Activated T-helper 2 cell treated with anti-CD3 and anti-CD28 coated beads, Interferon-gamma antibody, Interleukin-2, Interleukin-4, amounts not matched to agents 10 μg/mL and 5 μg/mL and 100 μg/mL, durations not matched to agents 14 hours and 24 hours and 36 hours (primary cell): ENCODE measurements at places on chromosomes 6 and 20.

DNA sequence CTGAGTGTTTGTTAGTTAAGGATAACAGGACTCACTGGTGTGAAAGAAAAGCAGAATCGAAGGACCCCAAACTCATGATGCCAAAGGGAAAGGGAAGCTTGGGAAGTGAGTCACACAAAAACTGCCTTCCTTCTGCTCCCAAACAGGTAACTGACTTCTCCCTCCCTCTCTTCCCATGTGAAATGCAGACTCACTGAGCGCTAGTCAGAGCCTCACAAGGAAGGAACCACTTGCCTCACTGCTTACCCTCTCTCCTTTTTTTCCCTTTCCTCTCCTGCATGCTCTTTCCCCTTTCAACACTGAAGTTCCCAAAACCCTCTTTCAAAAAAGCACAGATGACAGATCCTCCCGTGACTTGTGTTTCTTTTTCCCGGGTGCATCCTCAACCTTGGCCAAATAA lies 56.4 kb downstream of the LYRM4 start:
- no peak for DNase-seq

DNA sequence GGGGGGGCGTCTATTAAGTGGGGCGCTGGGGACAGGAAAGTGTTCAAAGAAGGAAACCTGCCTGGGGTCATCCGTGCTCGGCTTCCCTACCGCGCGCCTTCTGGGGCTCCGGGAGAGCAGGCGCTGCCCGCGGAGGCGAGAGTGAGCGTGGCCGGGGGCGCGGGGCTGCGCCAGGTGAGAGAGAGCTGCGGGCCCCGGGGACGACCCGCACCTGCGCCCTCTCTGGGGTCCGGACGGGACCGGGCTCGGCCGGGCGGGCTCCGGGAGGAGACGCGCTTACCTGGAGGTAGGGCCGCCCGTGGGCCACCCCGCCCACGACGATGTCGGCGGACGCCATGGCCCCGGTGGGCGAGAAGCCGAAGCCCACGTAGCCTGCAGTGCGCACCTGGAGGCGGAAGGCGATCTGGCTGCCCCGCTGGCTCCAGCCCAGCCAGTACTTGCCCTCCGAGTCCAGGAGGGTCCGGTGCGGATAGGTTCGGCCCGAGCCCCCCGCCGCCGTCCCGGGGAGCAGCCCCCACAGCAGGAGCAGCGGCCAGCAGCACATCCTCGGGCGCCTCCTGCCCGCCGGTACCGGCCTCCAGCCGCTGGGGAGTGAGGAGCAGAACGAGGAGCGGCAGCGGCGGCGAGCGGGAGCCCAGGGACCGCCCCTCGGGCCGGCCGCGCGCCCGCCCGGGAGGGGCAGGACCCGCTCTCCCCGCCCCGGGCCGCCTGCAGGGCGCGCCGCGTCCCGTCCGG lies at the start of gene MOXD1:
MOXD1 (minus strand) TSS at position 593 of the 735 bp plus-strand sequence; CDS start at position 544, 49 bp downstream.
- DNase-seq = no peak

GRCh38 chr6:41599852-41600445 lies 38.3 kb upstream of the MDFI start:
- DNase-seq = no peak

DNA sequence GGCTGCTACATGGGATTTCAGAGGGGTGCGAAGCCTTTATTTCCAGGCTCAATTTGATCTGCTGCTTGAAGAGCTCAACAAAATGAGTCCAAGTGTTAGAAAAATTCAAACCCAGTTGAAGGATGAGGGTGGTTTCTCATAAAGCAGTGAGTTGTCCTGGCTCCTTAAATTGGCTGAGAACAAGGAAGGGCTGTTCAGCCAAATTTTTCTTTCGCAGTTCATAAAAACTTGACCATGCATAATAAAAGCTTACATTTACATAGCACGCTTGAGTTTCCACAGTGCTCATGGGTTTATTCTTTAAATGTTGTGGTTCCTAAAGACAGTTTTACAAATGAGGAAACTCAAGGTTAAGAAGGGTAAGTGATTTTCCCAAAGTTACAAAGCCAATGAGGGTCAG lies 174.4 kb upstream of the FOXA2 start:
- DNase-seq = no peak

DNA sequence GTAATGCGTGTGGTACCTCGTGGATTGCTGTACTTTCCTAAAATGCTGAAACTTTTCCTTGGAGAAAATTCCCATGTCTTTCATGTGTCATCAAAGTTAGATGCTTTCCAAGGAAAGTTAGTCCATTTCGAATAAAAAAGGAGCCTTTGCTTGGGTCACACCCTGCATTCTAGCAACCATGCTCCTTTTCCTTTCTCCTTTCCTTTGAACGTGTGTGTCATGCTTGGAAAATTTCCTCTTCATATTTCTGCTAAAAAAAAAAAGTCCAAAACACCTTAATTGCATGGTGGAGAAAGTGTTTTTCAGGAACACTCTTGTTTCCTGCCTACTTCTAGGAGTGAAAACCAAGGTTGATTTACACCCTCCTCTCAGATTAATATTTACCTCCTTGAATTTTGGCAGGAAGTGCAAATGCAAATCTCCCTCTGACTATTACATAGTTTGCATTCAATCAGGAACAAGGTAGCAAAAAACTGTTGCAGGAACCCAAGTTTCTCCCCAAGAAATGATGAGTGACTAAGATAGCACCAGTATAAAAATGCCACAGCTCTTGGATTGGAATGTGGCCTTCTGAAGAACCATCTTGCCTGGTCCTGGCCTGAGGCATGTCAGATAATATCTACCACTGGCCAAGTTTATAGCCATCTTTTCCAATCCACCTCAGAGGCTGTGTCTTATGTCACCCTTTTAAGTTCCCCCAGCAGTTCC lies 590.6 kb downstream of the QKI start:
- DNase-seq = no peak

- no peak for DNase-seq
Measured at GRCh38 chr6:26351544-26351953, 13.4 kb upstream of the BTN3A2 start.

DNA sequence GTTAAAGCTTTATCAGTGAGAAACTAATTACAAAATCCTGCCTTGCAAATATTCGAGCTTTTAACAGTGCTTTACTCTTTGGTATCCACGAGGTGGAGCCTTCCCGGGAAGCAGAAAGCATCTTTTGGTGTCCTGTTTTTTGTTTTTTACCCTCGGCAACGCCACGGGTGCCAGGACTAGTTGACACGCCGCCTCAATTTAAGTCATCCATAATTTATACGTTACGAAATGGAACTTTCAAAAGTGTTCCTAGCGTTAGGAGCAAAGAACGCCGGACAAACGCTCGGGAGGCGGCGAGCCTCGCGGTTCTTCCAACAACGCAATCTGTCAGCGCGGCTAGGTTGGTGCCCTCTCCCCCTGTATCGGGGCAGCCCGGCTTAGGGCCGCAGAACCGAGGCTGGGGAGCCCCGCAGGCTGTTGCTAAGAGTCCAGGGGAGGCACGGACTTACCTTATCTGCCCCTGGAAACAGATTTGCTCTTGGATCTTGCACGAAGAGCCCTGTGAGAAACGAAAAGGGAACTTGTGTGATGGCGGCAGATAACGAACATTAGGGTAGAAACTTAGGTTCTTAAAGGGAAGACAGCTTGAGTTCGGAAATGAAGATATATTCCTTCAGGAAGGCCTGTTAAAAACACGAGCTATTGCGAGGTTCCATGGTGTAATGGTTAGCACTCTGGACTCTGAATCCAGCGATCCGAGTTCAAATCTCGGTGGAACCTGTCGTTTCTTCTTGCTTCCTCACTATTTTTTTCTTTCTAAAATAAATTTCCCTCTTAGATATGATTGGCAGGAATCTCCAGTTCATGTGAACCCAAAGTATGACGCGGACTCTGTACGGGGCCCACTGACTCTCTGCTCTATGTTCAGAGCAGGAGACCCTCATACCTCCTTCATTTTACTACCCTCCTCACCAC lies 46.2 kb upstream of the ZNF184 start:
- peak; percentile 30 for DNase-seq

- no peak for DNase-seq
Measured at GRCh38 chr6:34333858-34334257, 58.6 kb downstream of the NUDT3 start.

DNA sequence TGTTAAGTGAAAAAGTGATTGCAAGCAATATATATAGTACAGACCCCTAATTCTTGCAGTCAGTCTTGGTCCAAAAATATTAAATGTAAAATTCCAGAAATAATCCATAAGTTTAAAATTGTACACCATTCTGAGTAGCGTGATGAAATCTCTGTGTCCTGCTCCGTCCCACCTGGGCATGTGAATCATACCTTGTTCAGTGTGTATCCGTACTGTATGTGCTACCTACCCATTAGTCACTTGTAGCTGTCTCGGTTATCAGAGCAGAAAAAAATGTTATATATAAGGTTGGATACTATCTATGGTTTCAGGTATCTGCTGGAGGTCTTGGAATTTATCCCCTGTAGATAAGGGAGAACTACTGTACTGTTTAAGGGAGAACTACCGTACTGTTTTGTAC lies 16.3 kb downstream of the IRAK1BP1 start:
- no peak for DNase-seq

- DNase-seq = no peak
Measured at GRCh38 chr6:113476937-113477839, 380.0 kb upstream of the MARCKS start.

DNA sequence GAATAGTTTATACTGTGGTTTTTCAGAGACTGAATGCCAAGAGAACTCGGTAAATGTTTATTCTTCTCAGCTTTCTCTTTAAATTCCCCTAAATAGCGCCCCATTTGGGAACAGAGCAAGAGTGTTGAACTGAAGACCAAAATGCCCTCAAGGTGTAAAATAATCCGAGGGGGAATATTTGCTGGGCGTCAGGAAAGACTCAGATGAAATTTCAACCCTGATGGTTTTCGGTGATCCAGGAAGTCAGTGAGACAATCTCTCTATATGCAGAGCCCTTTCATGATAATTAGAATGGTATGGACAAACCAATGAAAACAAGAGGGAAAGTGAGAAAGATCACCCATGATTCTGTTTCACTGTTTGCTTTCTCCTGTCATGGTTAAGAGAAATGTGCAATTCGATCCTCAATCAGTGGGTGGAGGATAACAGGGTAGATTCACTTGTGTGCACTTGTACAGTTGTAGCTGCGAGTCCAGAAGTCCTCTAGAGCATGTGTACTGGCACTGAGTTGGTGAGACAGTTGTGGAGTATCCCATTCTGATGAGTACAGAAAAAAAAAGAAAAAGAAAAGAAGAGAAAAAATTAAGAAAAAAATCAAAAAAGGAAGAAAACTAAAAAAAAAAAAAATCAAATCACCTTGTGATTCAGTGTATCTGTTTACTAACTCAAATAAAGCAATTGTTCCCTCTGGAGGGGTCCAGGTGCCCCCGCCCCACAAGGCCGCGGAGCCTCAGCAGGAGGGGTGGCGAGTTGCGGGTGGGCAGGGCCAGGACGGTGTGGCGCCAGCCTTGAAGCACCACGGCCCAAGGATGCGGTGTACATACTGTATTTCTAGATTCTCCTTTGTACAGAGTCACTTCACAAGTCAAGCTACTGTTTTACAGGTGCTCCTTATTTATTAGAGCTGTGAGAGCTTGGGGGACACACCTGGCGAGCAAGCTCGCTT lies 164.9 kb downstream of the SCML4 start:
- no peak for DNase-seq

DNA sequence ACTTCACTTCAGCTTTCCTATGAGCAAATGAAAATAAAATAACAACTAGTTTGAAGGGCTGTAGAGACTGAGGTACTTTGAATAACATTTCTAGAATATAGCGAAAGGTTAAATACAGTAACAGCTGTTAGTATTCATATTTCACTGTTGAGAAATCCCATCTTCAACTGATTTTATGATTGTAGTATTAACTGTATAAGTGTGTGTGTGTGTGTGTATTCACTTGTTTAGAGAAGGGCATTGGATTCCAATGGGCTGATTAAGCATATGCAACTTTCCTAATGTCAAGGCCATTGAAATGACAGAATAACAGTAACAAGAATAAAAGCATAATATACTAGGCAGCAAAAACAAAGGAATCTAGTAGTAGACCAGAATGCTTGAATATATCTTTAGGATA lies 957.5 kb upstream of the EPHA7 start:
- no peak for DNase-seq

DNA sequence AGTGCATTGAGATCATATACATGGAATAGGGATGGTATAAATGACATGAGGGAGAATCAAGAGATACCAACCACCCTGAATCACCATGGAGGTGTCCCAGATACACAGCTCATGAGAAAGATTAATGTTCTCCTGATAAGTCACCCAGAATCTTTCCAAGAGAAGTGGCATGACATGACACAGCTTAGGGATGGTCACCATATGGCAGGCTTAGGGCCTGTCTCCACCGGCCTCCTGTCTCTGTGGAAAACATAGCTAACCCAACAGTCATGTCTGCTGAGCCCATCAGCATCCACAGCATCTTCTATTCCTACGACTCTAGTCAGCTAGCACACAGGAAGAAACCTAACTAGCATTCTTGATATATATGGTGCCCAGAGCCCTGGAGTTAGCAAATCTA lies 133.3 kb downstream of the IPCEF1 start:
- no peak for DNase-seq

GRCh38 chr20:3998998-3999397 lies 16.4 kb downstream of the RNF24 start:
- DNase-seq = no peak

- DNase-seq = no peak
Measured at GRCh38 chr6:94464018-94464510, 1044.7 kb upstream of the EPHA7 start.

GRCh38 chr6:142692942-142693341 lies 252.0 kb downstream of the HIVEP2 start:
- DNase-seq = peak; percentile 28
